ENCODE measurements at places on chromosomes 6 and 20. TPM values are rescaled to one million over a fixed set of nuclear protein-coding genes. Genes with fewer than 3 reads are reported as not detected.

SALL4 gene
- total RNA-seq: 0.16 TPM

TDRD6 gene
- total RNA-seq: 1.2 TPM

PLAGL2 gene
- 1.2 TPM for total RNA-seq

COL9A3 gene
- 37.1 TPM for total RNA-seq

SLC22A2 gene
- total RNA-seq: 1.1 TPM

FAM209B gene
- not detected for total RNA-seq

CDSN gene
- not detected for total RNA-seq

SLC22A3 gene
- total RNA-seq: 3.7 TPM

IFNGR1 gene
- 72.5 TPM for total RNA-seq

TEAD3 gene
- total RNA-seq: 0.16 TPM

SNRPB gene
- 43.5 TPM for total RNA-seq

IMPG1 gene
- total RNA-seq: not detected

PDYN gene
- not detected for total RNA-seq

HRH3 gene
- 0.47 TPM for total RNA-seq

- DNase-seq: no peak
Observed at GRCh38 chr20:21251278-21251677, 51.9 kb upstream of the XRN2 start.

GRCh38 chr6:46901882-46902314, 19.8 kb downstream of the ADGRF5 start:
- no peak for DNase-seq

GRCh38 chr6:142356201-142356883, 54.5 kb downstream of the ADGRG6 start:
- no peak for DNase-seq

DNA sequence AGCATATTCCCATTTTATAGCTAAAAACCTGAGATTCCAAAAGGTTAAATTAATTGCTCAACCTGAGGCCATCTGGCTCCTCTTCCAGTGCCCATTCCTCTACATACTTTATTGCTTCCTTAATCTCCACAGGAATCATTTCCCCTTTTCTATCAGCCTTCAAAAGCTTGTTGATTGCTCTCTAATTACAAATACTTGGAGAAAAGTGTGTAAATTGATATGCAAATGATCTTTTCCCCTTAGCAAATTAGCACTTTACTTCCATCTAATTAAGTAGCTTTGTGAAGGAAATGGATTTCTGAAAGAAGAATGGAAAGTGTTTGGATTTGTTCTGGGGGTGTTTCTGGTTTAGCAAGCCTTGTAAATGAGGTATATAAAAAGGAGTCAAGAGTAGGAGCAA, 323.3 kb downstream of the GRIK2 start:
- no peak for DNase-seq

GRCh38 chr20:63112491-63113219, 103.3 kb downstream of the YTHDF1 start:
- no peak for DNase-seq

GRCh38 chr20:52118016-52118623, 73.5 kb downstream of the ZFP64 start:
- no peak for DNase-seq

- DNase-seq: no peak
Observed at GRCh38 chr6:9272671-9273070, 837.3 kb upstream of the SLC35B3 start.

GRCh38 chr6:84848960-84849359, 84.6 kb upstream of the TBX18 start:
- DNase-seq: no peak

GRCh38 chr20:57672164-57672563, 37.7 kb downstream of the PMEPA1 start:
- DNase-seq: no peak

- DNase-seq: no peak
Observed at GRCh38 chr20:49570161-49570827, 2.4 kb upstream of the PTGIS start.

GRCh38 chr6:68328156-68328555, 306.9 kb upstream of the ADGRB3 start:
- no peak for DNase-seq

GRCh38 chr6:122753688-122754056, 25.8 kb upstream of the FABP7 start:
- no peak for DNase-seq

DNA sequence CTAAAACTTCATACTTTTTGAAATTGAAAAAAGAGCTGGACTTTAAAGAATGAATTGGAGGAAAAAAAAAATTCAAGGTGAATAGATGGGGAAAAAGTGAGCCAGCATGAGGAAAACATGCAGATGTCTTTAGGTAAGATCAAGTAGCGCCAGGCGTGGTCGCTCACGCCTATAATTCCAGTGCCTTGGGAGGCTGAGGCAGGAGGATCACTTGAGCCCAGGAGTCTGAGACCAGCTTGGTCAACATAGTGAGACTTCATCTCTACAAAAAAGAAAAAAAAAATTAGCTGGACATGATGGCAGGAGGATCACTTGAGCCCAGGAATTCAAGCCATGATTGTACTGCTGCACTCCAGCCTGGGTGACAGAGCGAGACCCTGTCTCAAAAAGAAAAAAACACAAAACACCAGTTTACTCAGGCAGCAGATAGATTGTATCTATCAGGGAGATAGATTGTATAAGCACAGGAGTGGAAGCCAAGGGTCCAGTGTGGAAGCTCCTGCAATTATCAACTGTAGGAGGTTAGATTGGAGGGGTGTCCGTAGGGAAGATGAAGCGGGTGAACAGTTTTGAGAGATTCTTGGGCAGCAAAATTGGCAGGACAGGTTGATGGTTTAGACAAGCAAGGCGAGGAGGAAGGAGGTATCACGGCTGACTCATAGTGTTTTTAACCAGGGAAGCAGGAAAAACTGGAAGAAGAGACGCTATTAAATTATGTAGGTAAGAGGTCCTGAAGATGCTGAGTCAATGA, 97.6 kb upstream of the ZNF217 start:
- no peak for DNase-seq

DNA sequence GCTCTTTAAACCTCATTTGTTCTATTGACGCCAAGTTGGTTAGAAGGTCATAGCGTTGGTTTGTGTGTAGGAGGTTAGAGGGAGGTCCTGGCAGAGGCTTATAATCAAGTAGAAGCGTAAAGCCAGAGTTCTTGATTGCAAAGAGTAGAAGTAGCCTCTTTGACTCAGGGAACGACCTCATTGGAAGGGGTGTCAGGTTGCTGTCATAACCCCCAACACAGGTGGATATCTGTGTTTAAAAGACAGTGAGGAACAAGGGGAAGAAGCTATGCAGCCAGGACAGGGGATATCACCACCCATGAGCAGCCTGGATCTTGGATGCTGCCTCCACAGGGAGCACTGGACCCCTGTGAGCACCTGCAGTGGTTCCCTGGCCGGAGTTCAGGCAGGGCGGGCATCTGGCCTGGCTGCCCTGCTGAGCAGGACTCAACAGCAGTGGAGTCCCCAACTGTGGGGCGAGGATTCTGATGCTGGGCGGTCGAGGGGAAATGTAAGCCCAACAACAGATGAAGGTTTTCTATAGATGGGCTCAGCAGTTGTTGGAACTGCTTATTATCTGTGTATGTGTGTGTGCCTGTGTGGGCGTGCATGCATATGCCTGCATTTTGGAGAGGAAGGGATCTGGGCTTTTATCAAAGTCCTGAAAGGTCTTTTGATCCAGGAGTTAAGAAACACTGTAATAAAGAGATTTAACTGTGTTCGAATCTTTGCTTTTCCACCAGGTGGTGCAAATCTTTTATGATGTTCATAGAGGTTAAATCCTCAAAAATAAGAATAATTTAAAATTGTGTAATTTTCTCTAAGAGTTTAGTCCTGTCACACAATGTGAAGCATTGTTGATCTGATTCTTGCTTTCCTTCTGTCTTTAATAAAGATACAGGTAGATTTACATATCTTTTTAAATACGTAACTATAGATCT, 27.7 kb downstream of the HIVEP1 start:
- DNase-seq: no peak

DNA sequence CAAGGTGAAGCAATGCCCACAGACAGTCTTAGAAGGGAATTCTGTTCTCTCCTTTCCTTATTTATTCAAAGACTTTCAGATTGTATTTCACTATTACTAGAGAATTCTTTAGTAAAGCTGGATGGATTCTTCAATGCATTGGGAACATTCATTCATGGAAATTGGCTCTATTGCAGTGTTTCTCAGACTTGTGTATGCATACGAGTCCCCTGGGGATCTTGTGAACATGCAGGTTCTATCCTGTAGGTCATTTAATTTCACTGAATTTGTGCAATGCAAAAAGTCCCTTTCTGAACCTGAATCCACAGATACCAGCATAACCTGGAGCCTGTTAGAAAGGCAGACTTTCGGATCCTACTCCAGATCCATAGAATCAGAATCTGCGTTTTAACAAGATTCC, 160.9 kb upstream of the AHI1 start:
- DNase-seq: no peak

GRCh38 chr6:106510090-106510970, 119.0 kb downstream of the RTN4IP1 start:
- no peak for DNase-seq

DNA sequence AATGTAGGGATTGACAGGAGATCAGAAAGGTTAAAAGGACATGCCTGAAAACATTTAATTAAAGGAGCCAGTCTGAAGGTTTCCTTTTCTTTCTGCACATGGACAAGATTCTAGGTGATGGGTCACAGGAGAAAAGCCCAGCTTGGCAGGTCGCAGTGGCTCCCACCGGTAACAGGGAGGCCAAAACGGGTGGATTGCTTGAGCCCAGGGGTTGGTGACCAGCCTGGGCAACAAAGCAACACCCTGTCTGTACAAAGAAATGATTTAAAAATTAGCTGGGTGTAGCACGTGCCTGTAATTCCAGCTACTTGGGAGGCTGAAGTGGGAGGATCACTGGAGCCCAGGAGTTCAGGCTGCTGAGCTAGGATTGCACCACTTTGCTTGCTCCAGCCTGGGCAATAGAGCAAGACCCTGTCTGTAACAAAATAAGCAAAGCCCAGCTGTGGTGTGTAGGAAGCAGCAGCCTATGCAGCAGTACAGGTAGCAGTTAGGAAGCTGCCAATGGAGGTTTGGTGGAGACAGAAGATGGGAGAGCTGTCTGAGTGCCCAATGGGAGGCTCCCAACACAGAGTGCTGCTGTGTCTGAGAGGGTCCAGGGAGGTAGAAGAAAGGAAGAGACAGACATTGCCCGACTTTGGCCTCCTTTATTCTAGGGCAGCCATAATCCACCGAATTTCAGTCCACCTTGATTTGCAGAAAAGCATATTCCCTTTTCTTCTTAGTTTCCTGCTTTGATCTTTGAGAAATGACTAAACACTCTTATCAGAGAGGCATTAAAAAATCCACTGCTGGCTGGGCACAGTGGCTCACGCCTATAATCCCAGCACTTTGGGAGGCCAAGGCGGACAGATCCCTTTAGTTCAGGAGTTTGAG, 7.1 kb upstream of the AP5S1 start:
- no peak for DNase-seq

DNA sequence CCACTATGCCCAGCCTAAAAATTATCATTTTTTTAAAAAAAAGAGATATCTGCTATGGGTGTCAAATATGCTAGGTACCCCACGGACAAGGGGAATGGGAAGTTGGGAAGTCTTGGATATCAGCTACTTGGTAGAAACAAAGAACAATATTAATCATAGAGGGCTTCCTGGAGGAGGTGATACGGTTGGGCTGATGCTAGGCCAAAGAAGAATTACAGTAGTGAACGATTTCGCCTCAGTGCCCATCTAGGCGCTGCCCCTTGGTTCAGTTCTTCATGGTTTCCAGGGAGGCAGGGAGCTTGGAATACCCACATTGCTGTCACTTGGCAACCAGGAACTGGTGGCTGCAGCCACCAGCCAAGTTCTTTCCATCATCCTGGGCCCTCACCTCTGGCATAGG, 5.5 kb upstream of the PSMF1 start:
- no peak for DNase-seq

DNA sequence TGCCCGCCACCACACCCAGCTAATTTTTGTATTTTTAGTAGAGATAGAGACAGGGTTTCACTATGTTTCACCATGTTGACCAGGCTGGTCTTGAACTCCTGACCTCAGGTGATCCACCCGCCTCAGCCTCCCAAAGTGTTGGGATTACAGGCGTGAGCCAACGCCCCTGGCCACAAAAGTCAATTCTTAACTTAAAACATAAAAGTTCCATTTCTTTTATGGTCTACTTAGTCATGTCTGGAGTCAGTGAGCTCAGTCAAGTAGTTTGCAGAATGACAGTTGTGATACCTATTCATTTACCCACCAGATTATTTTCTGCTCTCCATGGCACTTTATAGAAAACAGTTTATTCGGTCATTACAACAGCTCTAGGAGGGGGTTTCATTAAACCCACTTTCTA, 103.1 kb upstream of the ESR1 start:
- no peak for DNase-seq

GRCh38 chr6:148524471-148524882, 181.8 kb downstream of the SASH1 start:
- no peak for DNase-seq

- no peak for DNase-seq
Observed at GRCh38 chr6:159305804-159306537, 136.8 kb downstream of the FNDC1 start.

GRCh38 chr6:25138233-25138933, 140.8 kb upstream of the CARMIL1 start:
- peak; percentile 27 for DNase-seq

DNA sequence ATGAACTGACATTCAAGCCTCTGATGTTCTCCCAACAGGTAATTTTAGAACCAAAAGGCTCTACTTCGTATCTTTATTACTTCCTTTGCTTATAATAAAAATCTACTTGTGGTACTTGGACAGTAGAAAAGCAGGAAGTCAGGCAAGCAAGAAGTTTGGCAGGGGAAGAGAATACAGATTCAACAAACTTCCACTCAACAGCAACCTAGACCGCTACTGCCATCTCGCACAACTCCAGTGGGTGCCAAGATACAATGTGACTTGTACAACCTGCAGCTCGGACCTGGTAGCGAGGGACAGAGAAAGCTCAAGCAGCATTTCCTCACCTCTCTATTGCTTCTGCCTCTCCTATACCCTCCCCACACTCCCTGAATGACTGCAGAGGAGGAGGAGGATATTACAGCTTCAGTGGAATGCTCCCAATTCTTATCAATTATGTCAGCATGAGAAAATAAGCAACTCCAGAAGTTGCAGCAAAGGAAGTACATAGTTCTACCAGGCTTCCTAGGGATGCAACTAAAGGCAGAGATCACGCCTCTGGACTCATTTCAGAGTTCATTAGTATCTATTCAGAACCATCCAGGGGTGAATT, 76.5 kb downstream of the MBOAT1 start:
- DNase-seq: no peak
